ENCODE measurements at places on chromosomes 13 and 19.

DNA sequence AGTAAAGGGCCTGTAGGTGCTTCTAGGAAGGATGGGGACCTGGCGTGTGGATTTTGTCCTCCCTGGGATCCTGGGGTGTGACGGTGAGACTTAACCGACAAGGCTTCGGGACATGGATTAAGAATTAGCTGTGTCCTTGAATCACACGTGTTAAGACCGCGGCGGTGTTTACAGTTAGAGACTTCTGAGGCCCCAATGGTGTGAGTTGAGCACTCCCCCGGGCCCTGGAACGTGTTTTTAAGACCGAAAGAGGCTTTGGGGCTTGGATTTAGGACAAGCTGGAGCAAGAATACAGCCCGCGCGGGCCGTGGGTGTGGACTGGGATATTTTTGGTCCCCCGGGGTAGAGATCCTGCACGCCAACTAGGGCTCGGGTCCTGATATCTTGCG, 1.2 kb upstream of the SLC27A1 start:
- DNase-seq, result no peak
- no peaks in the 10 kb centered on the region for H3K36me3 ChIP-seq
- H3K27ac ChIP-seq, result peak overlapping the region; percentile 68
- H3K4me1 ChIP-seq, result no peaks in the 10 kb centered on the region
- peak overlapping the region; percentile 66 for H3K4me3 ChIP-seq
- H3K27me3 ChIP-seq, result no peaks in the 10 kb centered on the region

- peak; percentile 73 for DNase-seq
- H3K27ac ChIP-seq, result no peak overlapping the region
- no peaks in the 10 kb centered on the region for H3K27me3 ChIP-seq
- H3K4me3 ChIP-seq, result peak overlapping the region; percentile 9
- H3K36me3 ChIP-seq, result no peaks in the 10 kb centered on the region
These were observed 33.6 kb downstream of the ZNF383 start for GRCh38 chr19:37251308-37252229.

DNA sequence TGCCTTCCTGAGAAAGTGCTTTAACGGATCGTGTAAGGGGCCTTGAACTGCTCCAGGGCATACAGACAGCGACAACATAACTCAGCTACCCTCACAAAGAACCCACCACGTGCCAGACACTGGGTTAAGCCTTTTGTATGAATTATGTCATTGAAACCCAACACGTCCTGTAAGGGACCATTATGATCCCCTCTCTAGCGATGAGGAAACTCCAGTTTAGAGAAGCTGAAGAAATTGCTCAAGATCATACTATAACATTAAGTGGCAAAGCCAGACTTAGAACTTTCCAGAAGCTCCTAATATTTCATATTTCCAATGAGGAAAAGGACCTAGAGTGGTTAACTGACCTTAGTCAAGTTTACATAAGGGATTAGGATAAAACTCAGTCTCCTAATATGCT, 57.0 kb upstream of the RAP2A start:
- H3K27ac ChIP-seq, result no peak overlapping the region
- DNase-seq, result no peak
- H3K4me1 ChIP-seq, result no peaks in the 10 kb centered on the region

DNA sequence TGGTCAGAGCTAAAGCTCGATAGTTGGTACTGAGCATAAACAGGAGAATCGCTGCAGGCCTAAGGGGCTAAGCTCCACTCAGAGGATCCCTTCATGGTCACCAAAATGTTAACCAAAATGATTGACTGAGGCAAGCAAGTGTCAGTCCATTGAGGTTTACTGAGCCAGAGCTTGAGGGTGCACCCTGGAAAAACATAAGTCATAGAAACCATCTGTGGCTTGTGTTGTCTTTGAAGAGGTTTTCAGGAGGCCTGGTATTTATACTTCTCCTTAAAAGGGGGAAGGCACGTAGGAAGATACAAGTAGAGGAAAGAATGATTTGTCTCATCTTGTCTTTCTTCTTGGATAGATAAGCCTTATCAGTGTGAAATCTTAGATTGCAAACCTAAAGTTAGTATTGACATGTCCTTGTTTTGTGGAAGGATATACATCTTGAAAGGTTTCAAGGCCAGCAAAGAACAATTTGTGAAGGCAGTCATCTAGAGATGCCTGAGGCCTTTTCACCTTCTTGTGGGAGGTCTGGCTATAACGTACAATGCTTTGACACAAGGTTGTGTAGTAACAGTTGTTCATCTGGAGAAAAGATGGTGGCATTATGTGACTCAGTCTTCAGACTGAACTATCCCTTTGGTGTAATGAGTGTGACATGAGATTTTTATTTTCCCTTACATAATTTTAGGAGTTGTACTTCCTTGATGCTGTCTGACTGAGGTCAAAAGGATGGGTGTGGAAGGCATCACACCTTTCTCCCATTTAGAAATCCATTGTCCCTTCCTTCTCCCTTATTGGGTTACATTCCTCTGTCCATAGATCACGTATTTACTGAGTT, 14.7 kb upstream of the CEACAM6 start:
- DNase-seq, result no peak
- H3K36me3 ChIP-seq, result no peaks in the 10 kb centered on the region
- H3K4me1 ChIP-seq, result peaks cover 8% of the 10 kb centered on the region
- no peak overlapping the region for H3K4me3 ChIP-seq
- peak overlapping the region; percentile 71 for H3K27ac ChIP-seq

- no peaks in the 10 kb centered on the region for H3K36me3 ChIP-seq
- no peak overlapping the region for H3K4me3 ChIP-seq
- no peaks in the 10 kb centered on the region for H3K27me3 ChIP-seq
- no peak for DNase-seq
These were observed 238.3 kb downstream of the COG6 start for GRCh38 chr13:39893808-39894207.

GRCh38 chr13:90385781-90386489, 961.6 kb upstream of the MIR17HG start:
- no peaks in the 10 kb centered on the region for H3K27me3 ChIP-seq
- H3K4me3 ChIP-seq, result no peak overlapping the region
- H3K27ac ChIP-seq, result no peak overlapping the region
- no peaks in the 10 kb centered on the region for H3K4me1 ChIP-seq
- H3K36me3 ChIP-seq, result no peaks in the 10 kb centered on the region

- no peak overlapping the region for H3K4me3 ChIP-seq
- H3K27me3 ChIP-seq, result no peaks in the 10 kb centered on the region
- no peak overlapping the region for H3K27ac ChIP-seq
- H3K4me1 ChIP-seq, result no peaks in the 10 kb centered on the region
These were observed 66.1 kb upstream of the DIAPH3 start for GRCh38 chr13:60229708-60230272.

DNA sequence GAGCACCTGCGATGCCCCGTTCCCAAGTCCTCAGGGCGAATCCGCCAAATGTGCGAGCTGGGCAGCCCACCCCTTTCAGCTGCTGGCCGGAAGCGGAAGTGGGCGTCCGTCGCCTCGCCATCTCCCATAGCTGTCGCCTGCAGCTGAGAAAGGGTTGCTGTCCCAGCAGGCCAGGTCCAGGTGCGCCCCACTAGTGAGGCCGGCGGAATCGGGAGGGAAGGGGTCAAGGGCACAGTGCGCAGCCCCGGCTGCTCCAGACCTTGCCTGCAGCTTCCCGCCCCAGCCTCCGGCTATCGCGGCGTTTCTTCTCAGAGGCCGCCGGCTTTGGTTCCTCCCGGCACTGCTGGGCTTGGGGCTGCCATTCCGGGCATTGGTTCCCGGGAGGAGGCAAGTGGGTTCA, at the start of gene ZNF177:
ZNF177 (plus strand) TSS at position 109 of the 400 bp plus-strand sequence. CDS start 15,299 bp downstream, outside the sequence.
- no peak within 1 kb of the TSS for H3K4me3 ChIP-seq
- no peak within 1 kb of the TSS for H3K27ac ChIP-seq
- no peak for DNase-seq
- H3K4me1 ChIP-seq, result no peaks in the 10 kb centered on the region
- H3K27me3 ChIP-seq, result no peaks in the 10 kb centered on the region

DNA sequence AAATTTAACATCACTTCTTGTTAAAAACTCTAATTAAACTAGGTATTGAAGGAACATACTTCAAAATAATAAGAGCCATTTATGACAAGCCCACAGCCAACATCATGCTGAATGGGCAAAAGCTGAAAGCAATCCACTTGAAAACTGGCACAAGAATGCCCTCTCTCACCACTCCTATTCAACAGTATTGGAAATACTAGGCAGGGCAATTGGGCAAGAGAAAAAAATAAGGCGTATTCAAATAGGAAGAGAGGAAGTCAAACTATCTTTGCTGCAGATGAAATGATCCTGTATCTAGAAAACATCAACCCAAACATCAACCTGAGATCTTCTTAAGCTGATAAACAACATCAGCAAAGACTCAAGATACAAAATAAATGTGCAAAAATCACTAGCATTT, 15.6 kb upstream of the LILRB1 start:
- DNase-seq, result no peak
- H3K4me3 ChIP-seq, result no peak overlapping the region
- H3K27ac ChIP-seq, result no peak overlapping the region
- no peaks in the 10 kb centered on the region for H3K36me3 ChIP-seq

GRCh38 chr19:15330801-15331418, 1.4 kb downstream of the BRD4 start:
- no peaks in the 10 kb centered on the region for H3K27me3 ChIP-seq
- peak overlapping the region; percentile 86 for H3K4me3 ChIP-seq
- peak; percentile 37 for DNase-seq
- H3K36me3 ChIP-seq, result no peaks in the 10 kb centered on the region

DNA sequence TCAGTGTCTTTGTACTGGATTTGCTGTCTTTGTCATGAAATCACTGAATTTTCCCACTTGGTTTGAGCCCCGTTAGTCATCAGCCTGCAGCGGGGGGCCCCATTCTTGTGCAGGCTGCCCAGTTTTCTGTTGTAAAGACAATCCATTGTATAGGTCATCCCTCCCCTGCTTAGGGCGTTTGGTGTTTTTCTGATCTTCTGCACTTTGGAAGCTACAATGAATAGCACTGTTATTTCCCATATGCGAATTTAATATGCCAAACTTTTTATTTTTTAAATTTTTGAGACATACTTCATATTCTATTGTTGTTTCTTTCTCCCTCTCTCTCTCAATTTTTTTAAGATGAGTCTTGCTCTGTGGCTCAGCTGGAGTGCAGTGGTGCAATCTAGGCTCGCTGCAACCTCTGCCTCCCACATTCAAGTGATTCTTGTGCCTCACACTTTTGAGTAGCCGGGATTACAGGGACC, 9.0 kb downstream of the SLC27A1 start:
- H3K27me3 ChIP-seq, result no peaks in the 10 kb centered on the region
- H3K4me3 ChIP-seq, result no peak overlapping the region
- H3K36me3 ChIP-seq, result no peaks in the 10 kb centered on the region
- no peak for DNase-seq

GRCh38 chr13:100110269-100110668, 21.4 kb downstream of the PCCA start:
- H3K36me3 ChIP-seq, result no peaks in the 10 kb centered on the region
- DNase-seq, result no peak
- H3K27me3 ChIP-seq, result no peaks in the 10 kb centered on the region
- H3K4me1 ChIP-seq, result peaks cover 3% of the 10 kb centered on the region
- no peak overlapping the region for H3K4me3 ChIP-seq

GRCh38 chr13:20270163-20270865, 38.2 kb upstream of the GJB6 start:
- no peaks in the 10 kb centered on the region for H3K27me3 ChIP-seq
- H3K4me1 ChIP-seq, result no peaks in the 10 kb centered on the region
- no peak for DNase-seq

DNA sequence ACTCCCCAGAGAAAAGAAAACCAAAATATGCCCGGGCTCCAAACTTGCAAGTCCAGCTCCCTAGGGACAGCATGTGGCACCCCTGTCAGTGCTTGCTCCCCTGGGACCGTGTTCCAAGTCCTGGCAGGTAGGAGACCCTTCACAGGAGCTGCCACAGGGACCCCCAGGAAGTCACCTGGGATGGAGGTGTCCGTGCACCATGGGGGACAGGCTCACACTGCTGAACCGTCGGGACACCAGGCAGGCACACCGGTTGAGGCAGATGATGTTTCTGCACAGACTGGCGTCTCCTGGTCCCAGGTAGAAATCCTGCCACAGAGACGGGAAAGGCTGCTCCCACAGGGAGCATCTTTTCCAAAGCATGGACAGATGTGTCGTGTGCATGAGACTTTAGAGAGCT, 11.7 kb upstream of the PROZ start:
- H3K27me3 ChIP-seq, result no peaks in the 10 kb centered on the region
- no peaks in the 10 kb centered on the region for H3K36me3 ChIP-seq
- no peak overlapping the region for H3K27ac ChIP-seq
- no peak overlapping the region for H3K4me3 ChIP-seq
- H3K4me1 ChIP-seq, result no peaks in the 10 kb centered on the region

DNA sequence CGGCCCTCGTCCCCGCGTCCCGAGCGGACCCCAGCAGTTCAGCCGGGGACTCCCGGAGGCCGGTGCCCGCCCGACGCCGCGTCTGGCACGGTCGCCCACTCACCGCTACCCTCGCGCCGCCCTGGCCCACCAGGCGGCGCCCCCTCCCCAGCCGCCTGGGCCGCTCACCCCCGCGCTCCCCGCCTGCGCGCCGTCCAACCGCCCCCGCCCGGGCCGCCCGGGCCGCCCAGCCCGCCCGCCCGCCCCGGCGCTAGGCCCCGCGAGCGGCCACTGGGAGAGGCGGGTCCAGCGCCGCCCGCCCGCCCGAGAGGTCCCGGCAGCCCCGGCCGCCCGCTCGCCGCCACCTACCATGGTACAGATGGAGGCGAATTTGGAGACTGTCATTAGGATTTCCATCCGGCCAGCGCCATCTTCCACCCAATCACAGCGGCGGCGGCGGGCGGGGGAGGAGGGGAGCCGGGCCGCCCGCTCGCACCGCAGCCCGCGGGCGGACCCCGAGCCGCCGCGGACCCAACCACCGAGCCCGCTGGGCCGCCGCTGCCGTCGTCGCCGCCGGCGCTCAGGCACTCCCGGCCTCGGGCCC, at the start of gene USP12:
USP12 (minus strand) TSS at position 568 of the 583 bp plus-strand sequence; CDS start at position 396, 172 bp downstream.
- peak within 1 kb of the TSS; percentile 75 for H3K4me3 ChIP-seq
- H3K27me3 ChIP-seq, result no peaks in the 10 kb centered on the region
- peaks cover 5% of the 10 kb centered on the region for H3K4me1 ChIP-seq
- H3K27ac ChIP-seq, result peak within 1 kb of the TSS; percentile 95
- no peaks in the 10 kb centered on the region for H3K36me3 ChIP-seq

DNA sequence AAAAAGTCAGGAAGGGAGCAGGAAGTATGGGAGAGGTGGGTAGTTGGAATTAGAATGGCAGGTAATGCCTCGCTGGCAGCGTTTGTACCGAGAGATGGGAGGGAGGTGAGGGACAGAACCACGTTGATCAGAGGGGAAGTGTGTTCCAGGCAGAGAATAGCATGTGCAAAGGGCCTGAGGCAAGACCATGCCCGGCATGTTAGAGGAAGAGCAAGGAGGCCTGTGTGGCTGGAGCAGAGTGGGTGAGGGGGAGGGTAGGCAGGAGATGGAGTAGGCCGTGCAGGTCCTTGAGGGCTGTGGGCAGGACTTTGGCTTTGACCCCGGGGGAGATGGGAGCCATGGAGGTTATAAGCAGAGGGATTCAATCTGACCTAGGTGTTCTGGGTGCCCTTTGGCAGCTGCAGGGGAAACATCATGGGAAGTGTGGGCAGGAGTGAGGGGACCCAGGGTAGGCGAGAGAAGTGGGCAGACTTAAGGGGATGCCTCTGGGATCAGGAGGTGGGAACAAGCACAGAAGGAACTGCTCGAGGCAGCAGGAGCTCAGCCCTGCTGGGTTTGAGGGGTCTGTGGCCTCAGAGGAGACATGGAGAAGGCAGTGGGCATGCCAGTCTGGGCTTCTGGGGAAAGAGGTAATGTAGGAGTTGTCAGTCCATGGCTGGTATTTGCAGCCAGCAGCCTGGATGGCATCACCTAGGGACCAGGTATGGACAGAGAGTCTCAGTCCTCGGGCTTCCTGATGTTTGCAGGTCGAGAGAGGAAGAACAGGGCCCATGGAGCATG, 48.8 kb downstream of the CD320 start:
- H3K4me3 ChIP-seq, result no peak overlapping the region
- H3K27me3 ChIP-seq, result no peaks in the 10 kb centered on the region
- H3K27ac ChIP-seq, result no peak overlapping the region
- no peak for DNase-seq
